ENCODE measurements at places on chromosomes 12 and 14.

DNA sequence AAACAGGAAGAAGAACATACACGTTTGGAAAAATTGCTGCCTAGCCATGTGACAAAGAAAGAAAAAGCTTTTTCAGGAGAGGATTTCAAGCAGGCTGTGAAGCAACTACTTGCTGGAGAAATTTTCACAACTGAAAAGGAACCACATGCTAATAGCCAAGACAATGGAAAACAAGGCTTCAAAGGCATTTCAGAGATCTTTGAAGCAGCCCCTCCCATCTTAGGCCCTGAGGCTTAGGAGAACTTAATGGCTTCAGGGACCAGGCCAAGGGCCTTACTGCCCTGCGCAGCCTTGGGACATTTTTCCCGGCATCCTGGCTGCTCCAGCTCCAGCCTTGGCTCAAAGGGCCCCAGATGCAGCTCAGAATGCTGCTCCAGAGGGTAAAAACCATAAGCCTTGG, 255.9 kb upstream of the ARID2 start:
- no peak overlapping the region for H3K4me3 ChIP-seq
- no peak overlapping the region for H3K27ac ChIP-seq
- peaks cover 6% of the 10 kb centered on the region for H3K27me3 ChIP-seq
- no peak for DNase-seq
- H3K36me3 ChIP-seq: peaks cover 5% of the 10 kb centered on the region
- H3K4me1 ChIP-seq: peaks cover 11% of the 10 kb centered on the region

DNA sequence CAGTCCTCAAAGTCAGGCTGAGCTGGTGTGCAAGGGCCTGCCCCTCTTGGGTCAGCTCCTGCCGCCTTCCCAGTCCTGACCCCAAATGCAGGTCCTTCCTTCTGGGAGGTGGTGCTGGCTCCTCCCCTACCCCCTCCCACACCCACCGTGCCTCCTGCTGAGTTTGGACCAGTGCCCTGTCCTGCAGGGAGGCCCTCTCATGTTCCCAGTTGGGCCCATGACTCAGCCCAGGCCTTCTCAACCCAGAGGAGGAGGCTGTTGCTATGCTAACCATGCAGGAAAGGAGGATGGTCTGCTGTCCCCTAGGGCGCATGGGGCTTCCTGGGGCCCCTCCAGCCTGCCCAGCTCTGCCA, 4.4 kb downstream of the ZBTB42 start:
- H3K27me3 ChIP-seq: no peaks in the 10 kb centered on the region
- no peaks in the 10 kb centered on the region for H3K36me3 ChIP-seq
- DNase-seq: no peak
- no peak overlapping the region for H3K4me3 ChIP-seq

- no peak for DNase-seq
- peaks cover 56% of the 10 kb centered on the region for H3K4me1 ChIP-seq
- H3K4me3 ChIP-seq: peak overlapping the region; percentile 8
- H3K27ac ChIP-seq: no peak overlapping the region
- H3K36me3 ChIP-seq: peaks cover 6% of the 10 kb centered on the region
These were observed 106.7 kb downstream of the TMEM30B start for GRCh38 chr14:61174441-61174891.

GRCh38 chr12:53501615-53502181, 615 bp downstream of the TARBP2 start:
- no peaks in the 10 kb centered on the region for H3K36me3 ChIP-seq
- H3K27me3 ChIP-seq: no peaks in the 10 kb centered on the region
- peaks cover 46% of the 10 kb centered on the region for H3K4me1 ChIP-seq
- DNase-seq: no peak

DNA sequence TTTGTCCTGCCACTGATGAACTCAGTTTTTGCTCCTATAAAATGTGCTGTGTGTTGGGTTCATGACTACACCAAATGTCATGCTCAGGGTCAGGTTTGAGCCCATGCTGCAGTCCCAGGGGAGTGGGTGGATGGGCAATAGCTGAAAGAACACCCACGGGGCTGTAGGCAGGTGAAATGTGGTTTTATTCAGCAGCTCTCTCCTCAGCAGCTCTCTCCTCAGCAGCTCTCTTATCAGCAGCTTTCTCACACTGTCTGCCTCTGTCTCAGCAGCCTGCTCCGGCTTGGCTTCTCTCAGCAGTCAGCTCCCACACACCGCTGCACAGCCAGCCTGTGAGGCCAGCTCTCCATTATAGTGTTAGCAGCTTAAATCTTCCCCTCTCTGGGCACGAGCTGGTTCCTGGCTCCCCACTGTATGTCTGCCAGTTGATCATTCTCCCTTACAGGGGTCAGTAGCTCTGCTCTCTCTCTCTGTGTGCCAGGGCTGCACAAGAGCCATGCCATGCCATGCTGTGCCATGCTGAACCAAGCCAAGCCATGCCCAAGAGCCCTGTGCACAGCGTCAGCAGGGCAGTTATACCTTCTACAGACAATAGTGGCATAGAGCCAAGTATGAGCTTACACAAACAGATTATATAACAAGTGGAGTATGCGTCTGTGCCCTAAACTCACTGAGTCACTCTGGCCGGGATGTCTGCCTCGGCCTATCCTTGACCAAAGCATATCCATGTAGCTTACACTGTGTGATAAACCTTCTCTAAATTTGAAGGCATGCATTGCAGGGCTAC, 303.3 kb upstream of the TMPO start:
- H3K27me3 ChIP-seq: no peaks in the 10 kb centered on the region
- H3K4me3 ChIP-seq: no peak overlapping the region
- no peak for DNase-seq
- no peak overlapping the region for H3K27ac ChIP-seq
- H3K4me1 ChIP-seq: no peaks in the 10 kb centered on the region

GRCh38 chr12:8709124-8709830, 11.5 kb downstream of the RIMKLB start:
- peaks cover 13% of the 10 kb centered on the region for H3K4me1 ChIP-seq
- H3K4me3 ChIP-seq: no peak overlapping the region
- DNase-seq: no peak
- H3K36me3 ChIP-seq: no peaks in the 10 kb centered on the region

DNA sequence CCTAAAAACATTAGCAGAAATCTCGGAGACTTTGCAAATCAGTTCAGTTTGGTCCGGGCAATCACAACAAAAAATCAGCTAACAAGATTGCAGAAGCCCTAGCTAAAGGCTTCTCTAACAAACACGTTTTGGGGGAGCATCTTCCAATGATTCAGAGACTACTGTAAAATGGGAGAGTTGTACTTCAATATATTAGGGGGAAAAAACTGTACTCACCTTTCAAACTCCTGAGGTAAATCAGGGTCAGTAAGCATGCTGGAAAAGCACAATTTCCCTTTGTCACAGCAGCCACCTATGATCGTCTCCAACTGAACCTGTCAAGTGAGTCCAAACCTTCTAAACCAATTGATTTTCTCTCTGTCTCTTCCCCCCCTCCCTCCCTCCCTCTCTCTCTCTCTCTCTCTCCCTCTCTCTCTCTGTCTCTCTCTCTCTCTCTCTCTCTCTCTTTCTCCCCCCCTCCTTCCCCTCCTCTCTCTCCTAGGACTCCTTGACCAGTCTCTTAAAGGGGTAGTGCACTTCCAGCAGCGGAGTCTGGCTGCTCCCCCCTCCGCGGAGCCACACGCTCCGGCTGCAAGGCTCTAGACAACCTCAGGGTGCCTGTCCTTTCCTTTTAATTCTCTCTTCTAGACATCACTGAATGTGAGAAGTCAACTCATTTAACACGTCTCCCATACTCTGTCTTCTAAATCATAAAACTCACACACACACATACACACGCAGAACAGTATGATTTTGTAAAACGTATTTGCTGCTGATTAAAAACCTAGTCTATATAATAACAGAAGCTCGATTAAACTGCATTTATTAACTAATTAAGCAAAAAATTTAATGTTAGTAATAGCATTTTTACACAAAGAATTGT, at the start of gene SOX5:
TSS of gene SOX5 (minus strand) at position 323 of the 862 bp plus-strand sequence. CDS start at position 254, 69 bp downstream.
- no peak within 1 kb of the TSS for H3K4me3 ChIP-seq
- H3K36me3 ChIP-seq: no peaks in the 10 kb centered on the region
- H3K4me1 ChIP-seq: no peaks in the 10 kb centered on the region
- no peak for DNase-seq

GRCh38 chr12:8822298-8822697, at the start of gene A2ML1:
TSS of gene A2ML1 (plus strand) at chr12:8822621. CDS start at chr12:8822652, 31 bp downstream.
- H3K27me3 ChIP-seq: no peaks in the 10 kb centered on the region
- H3K4me1 ChIP-seq: peaks cover 2% of the 10 kb centered on the region
- no peak within 1 kb of the TSS for H3K4me3 ChIP-seq
- DNase-seq: no peak
